ENCODE measurements at places on chromosomes 13 and 19.

DNA sequence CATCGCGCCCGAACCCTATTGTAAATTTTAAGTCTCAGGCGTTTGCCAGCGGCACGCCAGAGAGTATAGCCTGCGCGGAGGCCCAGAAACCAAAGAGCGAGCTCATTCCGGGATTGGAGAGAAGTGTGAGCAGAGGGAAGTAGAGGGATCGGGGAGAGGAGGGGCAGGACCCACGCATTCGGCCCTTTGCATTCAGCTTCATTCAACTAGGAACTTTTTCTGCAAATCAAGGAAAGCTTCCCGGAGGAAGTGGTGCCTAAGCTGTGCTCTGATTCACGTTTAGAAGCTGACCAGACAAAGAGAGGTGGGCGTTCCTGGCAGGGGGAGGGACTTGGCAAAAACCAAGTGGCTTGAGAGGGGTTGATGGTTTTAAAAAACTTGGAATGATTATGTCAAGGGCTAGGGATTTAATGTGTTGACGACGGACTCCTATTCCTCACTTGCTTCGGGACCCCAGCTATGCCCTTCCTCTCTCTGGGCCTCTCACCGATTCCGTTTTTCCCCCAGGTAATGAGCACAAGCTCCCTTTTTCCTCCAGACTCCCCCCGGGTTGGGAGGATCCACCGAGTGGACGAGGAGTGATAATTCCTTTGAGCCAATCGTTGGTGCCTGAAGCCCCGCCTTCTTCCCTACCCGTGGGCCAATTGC, 811 bp upstream of the PRMT1 start:
- no peak for DNase-seq

DNA sequence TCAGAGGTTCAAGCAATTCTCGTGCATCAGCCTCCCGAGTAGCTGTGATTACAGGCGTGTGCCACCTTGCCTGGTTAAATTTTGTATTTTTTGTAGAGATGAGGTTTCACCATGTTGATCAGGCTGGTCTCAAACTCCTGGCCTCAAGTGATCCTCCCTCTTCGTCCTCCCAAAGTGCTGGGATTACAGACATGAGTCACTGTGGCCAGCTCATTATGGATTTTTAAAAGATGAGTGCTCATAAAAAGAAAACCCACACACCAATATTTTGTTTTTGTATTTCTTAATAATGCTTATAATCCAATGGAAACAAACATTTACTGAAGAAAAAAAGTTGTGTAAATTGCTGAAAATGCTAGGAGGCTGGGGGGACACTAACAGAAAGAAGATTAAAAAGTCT, 5.0 kb upstream of the MICU2 start:
- DNase-seq = no peak

DNA sequence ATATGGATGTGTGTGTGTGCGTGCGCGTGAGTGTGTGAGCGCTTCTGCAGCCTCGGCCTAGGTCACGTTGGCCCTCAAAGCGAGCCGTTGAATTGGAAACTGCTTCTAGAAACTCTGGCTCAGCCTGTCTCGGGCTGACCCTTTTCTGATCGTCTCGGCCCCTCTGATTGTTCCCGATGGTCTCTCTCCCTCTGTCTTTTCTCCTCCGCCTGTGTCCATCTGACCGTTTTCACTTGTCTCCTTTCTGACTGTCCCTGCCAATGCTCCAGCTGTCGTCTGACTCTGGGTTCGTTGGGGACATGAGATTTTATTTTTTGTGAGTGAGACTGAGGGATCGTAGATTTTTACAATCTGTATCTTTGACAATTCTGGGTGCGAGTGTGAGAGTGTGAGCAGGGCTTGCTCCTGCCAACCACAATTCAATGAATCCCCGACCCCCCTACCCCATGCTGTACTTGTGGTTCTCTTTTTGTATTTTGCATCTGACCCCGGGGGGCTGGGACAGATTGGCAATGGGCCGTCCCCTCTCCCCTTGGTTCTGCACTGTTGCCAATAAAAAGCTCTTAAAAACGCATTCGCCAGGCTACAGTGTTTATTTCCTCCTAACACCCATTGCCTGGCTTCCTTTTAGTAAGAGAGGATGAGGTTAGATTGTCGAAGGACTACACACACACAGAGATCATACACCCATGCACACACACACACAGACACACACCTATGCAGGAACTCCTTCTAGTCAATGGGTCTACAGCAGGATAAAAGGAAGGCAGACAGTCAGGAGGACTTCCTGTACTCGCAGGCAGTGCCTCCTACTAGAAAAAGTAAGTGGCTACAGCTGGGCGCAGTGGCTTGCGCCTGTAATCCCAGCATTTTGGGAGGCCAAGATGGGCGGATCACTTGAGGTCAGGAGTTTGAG, 7.1 kb downstream of the FOSB start:
- no peak for DNase-seq

DNA sequence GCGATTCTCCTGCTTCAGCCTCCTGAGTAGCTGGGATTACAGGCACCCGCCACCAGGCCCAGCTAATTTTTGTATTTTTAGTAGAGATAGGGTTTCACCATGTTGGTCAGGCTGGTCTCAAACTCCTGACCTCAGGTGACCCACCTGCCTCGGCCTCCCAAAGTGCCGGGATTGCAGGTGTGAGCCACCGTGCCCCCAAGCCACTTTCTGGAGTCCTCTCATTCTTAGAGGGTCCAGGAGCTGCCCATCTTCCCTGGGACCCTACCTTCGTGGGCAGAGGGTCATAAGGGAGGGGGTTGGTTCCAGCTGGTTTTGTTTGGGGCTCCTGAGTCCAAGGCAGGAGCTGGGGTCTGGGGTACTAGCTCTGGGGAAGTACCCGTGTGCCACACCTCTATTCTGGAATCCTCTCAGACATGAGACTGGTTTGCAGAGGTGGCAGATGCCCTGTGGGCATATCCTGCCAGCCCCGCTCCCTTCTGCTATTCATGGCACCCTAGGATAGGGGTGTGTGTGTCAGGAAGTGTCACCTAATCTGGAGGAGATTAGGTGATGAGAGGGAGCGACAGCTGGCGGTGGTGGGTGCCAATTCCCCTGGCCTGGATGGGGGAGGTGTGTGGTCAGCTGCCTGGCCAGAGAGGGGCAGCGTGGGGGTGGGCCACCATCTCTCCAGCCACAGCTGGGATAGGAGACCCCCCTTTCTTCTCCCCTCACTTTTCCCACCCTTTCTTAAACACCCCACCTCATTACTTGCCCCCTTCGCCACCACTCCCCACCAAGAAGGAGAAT, 2.1 kb downstream of the PRMT1 start:
- DNase-seq = no peak

DNA sequence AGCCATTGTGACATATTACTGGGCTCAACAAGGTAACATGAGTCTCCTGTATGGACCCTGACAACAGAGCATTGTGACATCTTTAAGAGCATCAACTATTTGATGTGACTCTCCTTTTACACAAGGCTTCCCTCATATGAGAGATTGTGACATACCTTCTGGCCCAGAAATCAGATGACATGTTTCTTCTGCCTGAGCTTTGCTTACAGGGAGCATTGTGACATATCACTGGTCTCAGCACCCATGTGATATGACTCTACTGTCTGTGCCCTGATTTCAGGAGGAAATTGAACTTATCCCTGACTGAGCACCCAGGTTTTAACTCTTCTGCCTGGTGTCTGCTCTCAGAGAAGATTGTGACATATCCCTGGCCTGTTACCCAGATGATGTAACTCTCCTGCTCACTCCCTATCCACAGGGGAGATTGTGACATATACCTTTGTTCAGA, 15.9 kb upstream of the ZNF681 start:
- no peak for DNase-seq

DNA sequence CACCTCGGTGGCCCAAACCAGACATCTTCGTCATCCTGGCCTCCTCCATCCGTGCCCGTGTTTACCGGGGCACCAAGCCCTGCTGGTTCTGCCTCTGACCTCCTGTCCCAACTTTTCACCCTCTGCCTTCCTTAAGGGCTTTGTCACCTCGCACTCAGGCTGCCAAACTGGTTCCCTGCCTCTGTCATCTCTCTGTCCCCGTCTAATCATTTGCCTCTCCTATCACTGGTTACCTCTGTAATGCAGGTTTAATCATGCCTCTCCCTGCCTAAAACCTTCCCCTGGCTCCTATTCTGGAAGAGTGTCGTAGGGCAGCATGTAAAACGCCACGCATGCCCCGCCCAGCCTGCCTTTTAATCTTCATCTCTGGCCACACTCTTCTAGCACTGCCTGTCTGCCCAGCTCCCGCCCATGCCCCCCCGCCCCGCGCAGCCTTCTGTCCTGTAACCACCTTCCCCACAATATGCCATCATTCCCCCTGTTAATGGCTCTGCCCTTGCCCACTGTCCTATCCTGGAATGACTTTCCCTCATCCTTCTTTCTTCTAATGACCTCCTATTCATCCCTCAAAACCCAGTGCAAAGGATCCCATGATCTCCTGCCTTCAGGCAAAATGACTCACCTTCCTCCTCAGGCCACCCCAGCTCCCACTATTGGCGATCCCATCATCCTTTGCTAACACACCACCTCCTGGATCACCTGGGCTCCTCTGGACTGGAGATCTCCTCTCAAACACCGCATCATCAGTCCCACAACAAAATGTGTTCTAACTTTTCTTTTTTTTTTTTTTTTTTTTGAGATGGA, 66.7 kb downstream of the PEX11G start:
- no peak for DNase-seq

GRCh38 chr13:82758044-82758443, 1124.2 kb downstream of the SLITRK1 start:
- DNase-seq = no peak

DNA sequence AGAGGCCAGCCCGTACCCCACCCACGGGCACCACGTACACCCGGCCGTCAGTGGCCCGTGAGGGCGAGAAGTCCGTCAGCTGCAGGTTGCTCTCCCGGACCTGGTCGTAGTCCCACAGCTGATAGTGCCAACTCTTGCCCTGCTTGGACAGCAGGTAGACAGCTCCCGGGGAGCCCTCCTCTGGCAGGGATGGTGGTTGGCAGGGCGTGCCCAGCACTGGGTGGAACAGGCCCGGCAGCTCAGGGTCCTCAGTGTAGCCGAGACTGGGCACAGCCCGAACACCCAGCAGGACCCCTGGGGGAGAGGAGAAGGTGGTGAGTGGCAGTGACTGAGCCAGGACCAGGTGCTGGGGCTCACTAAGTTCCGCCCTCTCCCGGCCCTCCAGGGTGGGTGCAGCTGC, 7.8 kb downstream of the ACTMAP start:
- DNase-seq = no peak

DNA sequence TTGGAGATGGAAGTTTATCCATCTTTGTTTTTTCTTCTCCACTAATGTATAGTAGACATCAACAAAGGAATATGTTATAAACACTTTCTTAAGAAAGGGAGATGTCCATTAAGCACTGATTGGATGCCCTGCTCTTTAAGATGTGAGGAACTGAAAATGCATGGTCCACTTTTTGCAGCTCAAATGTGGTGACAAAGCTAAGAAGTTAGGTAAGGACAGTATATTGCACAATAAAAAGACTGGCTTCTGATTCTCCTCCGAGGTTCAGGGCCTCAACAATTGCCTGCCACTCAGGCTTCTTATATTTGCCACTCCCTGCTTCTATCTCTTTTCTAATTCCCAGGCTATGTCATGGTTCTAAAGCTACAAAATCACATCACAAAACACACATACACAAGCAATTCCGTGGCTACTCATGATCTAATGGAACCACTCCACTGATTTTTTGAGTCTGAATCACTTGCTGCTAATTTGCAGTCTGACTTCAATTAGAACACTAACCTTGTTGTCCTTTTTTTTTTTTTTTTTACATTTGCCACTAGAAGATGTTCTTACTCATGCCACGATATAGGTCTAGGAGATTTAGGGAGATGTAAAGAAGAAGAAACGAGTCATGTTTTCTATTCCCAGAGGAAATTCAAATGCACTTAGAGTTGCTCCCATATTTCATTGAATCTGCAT, 29.6 kb upstream of the TNFSF11 start:
- DNase-seq = no peak

DNA sequence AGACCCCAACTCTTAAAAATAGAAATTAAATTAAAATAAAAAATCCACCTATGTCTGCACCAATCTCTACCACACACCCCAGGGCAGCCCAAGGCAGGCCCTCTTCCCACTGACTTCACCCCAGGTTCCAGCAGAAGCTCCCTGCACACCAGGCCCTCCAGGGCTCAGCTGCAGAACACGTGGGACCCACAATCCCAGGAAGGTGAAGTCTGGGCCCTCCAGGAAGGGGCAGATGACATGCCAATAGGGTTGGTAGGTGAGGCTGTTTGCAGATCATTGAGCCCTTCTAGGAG, 19.2 kb upstream of the VSTM2B start:
- no peak for DNase-seq

DNA sequence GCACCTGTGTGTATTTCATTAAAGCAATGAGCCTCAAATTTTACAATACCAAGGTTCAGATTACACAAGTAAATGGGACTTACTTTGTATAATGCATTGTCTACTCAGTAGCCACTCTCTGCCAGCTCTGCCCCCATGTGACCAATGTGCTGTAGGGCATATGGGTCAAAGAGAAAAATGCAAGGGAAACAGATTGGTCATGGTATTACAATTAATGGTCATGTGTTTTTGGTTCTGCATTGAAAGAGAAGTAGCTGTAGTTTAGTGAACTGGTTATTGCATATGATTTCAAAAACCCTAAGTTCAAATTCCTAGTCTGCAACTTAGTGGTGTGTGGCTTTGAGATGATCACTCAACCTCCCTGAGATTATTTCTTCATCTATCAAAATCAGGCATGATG, 545.4 kb downstream of the SUCLA2 start:
- DNase-seq = no peak

DNA sequence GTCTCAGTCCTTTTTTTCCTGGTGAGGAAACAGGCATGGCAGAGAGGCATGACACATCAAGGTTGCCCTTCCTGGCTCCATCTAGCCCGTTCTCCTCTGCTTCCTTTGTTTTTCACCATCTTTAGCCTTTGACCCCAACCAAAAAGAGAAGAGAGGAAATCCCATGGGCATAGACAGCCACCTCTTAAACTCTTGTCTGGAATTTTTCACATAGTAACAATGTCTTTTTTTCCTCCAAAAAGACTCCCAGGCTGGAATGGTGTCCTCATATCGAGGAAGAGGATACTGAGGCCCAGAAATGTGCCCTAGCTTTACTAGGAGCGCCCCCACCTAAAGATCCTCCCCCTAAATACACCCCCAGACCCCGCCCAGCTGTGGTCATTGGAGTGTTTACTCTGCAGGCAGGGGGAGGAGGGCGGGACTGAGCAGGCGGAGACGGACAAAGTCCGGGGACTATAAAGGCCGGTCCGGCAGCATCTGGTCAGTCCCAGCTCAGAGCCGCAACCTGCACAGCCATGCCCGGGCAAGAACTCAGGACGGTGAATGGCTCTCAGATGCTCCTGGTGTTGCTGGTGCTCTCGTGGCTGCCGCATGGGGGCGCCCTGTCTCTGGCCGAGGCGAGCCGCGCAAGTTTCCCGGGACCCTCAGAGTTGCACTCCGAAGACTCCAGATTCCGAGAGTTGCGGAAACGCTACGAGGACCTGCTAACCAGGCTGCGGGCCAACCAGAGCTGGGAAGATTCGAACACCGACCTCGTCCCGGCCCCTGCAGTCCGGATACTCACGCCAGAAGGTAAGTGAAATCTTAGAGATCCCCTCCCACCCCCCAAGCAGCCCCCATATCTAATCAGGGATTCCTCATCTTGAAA, at the start of gene GDF15:
Gene GDF15 (plus strand): TSS at position 484 of the 868 bp plus-strand sequence. CDS start 32 bp downstream, at position 516.
- DNase-seq = no peak

GRCh38 chr13:66139701-66140100, 1090.4 kb downstream of the PCDH9 start:
- no peak for DNase-seq

GRCh38 chr13:101416181-101417042, at the start of gene NALCN:
TSS of gene NALCN (minus strand) at chr13:101416508. CDS start at chr13:101399126, 17,382 bp downstream.
- no peak for DNase-seq

- no peak for DNase-seq
Measured at GRCh38 chr13:27442797-27443196, 7.6 kb downstream of the MTIF3 start.

All from activated CD8-positive, alpha-beta memory T cell treated with anti-CD3 and anti-CD28 coated beads for 1 hour (primary cell).